ENCODE measurements at places on chromosomes 4 and X.

GRCh38 chr4:169404960-169405359 is 134.2 kb upstream of the SH3RF1 start:
- no peak for DNase-seq

GRCh38 chr4:121114756-121115155 is 42.4 kb upstream of the NDNF start:
- DNase-seq = no peak

- no peak for DNase-seq
Observed at GRCh38 chrX:107849747-107850421, 24.2 kb downstream of the MID2 start.

- DNase-seq = no peak
Observed at GRCh38 chr4:40132816-40133215, 64.0 kb upstream of the RHOH start.

GRCh38 chr4:182906786-182907185 is 10.4 kb downstream of the DCTD start:
- DNase-seq = no peak
